Subcutaneous adipose tissue (tissue), 4 donors: ENCODE measurements at places on chromosomes 3 and 15. TPM values are rescaled to one million over a fixed set of nuclear protein-coding genes. Genes with fewer than 3 reads are reported as not detected.

The SLC12A1 gene
- total RNA-seq: not detected

The RGMA gene
- total RNA-seq: 8.2 TPM

The PTX3 gene
- 86.5 TPM for total RNA-seq

The SLC12A8 gene
- total RNA-seq: 1.0 TPM

The ILDR1 gene
- total RNA-seq: not detected

The MUC20 gene
- 2.9 TPM for total RNA-seq

The MNS1 gene
- 1.2 TPM for total RNA-seq

The SLC41A3 gene
- 30.6 TPM for total RNA-seq

The DNAJC19 gene
- total RNA-seq: 44.0 TPM

The ACTRT3 gene
- total RNA-seq: 3.8 TPM

The KLHL40 gene
- total RNA-seq: not detected

The RBP2 gene
- total RNA-seq: not detected

The CKMT1A gene
- total RNA-seq: not detected

The EXD1 gene
- not detected for total RNA-seq

The EFCC1 gene
- 0.33 TPM for total RNA-seq

The TRPM1 gene
- not detected for total RNA-seq

The COL7A1 gene
- 0.66 TPM for total RNA-seq
